ENCODE measurements at places on chromosomes 13 and 19.

GRCh38 chr13:30757026-30757742 lies 21.8 kb downstream of the ALOX5AP start:
- H3K27me3 ChIP-seq: no peaks in the 10 kb centered on the region
- DNase-seq: no peak
- H3K36me3 ChIP-seq: no peaks in the 10 kb centered on the region
- H3K4me3 ChIP-seq: no peak overlapping the region

DNA sequence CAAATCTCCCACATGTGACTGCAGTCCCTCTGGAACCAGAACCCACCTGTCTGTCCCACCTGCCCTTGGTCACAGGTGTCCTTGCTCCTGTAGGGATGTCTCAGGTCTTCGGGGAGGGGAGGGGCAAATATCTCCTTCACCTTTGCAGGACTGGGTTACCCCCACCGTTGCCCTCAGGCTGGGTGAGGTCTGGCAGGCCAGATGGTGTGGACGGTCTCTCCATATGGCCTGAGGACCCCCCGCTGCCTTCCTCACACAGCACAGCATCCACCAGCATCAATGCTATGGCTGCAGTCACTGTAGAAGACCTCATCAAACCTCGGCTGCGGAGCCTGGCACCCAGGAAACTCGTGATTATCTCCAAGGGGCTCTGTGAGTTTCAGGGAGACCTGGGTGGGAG lies 10.0 kb downstream of the SLC5A5 start:
- H3K4me1 ChIP-seq: no peaks in the 10 kb centered on the region
- no peaks in the 10 kb centered on the region for H3K27me3 ChIP-seq
- H3K27ac ChIP-seq: no peak overlapping the region
- no peak for DNase-seq
- no peak overlapping the region for H3K4me3 ChIP-seq

DNA sequence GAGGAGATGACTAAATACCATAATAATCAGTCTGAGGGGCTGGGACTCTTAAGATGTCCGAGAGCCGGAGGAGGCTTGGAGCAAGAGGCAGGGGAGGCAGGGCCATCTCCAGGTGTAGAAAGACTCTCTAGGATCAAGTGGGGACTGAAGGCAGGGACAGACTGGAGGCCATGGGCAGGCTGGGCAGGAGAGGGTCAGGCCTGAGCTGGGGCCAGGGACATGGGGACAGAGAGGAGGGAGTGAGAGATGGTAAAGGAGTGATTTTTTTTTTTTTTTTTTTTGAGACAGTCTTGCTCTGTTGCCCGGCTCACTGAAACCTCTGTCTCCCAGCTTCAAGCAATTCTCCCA lies 2.2 kb downstream of the JOSD2 start:
- H3K27ac ChIP-seq: no peak overlapping the region
- H3K4me3 ChIP-seq: no peak overlapping the region
- H3K27me3 ChIP-seq: no peaks in the 10 kb centered on the region
- H3K36me3 ChIP-seq: peaks cover 11% of the 10 kb centered on the region

GRCh38 chr19:46453661-46454060 lies 17.7 kb downstream of the PNMA8A start:
- peaks cover 11% of the 10 kb centered on the region for H3K27me3 ChIP-seq
- no peak overlapping the region for H3K27ac ChIP-seq
- no peak for DNase-seq
- no peak overlapping the region for H3K4me3 ChIP-seq
- no peaks in the 10 kb centered on the region for H3K36me3 ChIP-seq

DNA sequence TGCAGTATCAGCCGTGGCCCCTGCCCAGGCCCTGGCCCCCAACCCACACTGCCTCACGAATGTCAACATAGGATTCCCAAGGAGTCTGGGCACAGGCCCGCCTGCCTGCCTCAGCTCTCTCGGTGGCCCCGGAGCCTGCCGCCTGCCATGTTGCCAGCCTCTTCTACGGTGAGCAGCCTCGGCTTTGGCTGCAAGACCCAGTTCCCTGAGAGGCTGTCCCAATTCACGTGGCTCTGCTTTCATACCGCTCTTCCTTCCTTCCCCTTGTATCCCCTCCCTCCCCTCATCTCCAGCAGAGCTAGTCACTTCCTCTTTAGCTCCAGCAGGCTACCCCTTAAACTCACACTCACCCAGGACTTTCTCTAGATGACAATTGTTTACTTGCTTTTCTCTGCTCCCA lies 42.7 kb downstream of the SERP2 start:
- H3K4me3 ChIP-seq: no peak overlapping the region

- no peaks in the 10 kb centered on the region for H3K36me3 ChIP-seq
- no peak for DNase-seq
- H3K4me1 ChIP-seq: peaks cover 32% of the 10 kb centered on the region
- H3K27me3 ChIP-seq: no peaks in the 10 kb centered on the region
Measured at GRCh38 chr19:2944403-2944774, 382 bp downstream of the ZNF77 start.

GRCh38 chr19:17488593-17489391 lies 18.5 kb downstream of the SLC27A1 start:
- no peaks in the 10 kb centered on the region for H3K36me3 ChIP-seq
- peak overlapping the region; percentile 72 for H3K27ac ChIP-seq
- peaks cover 30% of the 10 kb centered on the region for H3K4me1 ChIP-seq
- no peaks in the 10 kb centered on the region for H3K27me3 ChIP-seq
- peak; percentile 92 for DNase-seq
- peak overlapping the region; percentile 17 for H3K4me3 ChIP-seq

DNA sequence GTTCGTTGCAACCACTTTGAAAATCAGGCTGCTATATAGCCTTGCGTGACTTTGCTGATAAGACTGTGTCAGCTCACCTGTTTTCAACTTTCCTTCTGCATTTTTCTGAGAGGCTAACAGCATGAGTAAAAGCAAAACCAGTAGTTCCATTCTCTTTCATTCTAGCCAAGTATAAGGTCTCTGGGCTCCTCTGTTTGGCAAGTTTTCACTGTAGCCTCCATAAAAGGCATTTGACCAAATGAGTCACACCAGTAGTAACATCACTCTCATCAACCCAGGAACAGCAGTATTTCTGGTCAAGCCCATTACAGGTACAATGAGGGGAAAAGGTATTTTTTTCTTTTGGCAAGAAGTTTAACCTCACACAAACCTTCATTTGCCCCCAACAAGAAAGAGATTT lies 1149.8 kb upstream of the MIR17HG start:
- H3K27me3 ChIP-seq: no peaks in the 10 kb centered on the region
- H3K27ac ChIP-seq: no peak overlapping the region
- DNase-seq: no peak
- H3K4me3 ChIP-seq: no peak overlapping the region

All from stomach (tissue), 19 donors.